ENCODE measurements at places on chromosomes 7 and 10.

- no peak for DNase-seq
Observed at GRCh38 chr10:35388197-35388596, 51.9 kb downstream of the CCNY start.

DNA sequence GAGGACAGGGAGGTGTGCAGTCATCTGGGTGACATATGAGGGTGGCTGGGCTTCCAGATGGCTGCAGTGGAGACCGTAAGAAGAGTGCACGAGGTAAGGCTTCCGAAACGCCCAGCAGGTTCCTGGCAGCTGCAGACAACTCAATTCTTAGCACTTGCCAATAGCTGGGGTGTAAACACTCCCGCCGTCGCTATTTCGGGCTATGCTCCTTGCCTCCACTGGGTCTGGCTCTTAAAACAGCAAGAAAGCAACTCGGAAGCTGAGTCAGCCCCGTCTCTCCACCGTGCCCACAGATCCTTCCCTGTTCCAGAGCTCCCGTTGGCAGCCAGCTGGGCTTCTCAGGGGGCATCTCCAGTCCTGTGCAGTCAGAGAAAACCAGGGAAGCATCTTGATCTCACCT is 6.1 kb upstream of the PDGFA start:
- DNase-seq, result no peak

- DNase-seq, result no peak
Observed at GRCh38 chr7:92485267-92485892, 7.6 kb upstream of the ERVW-1 start.

GRCh38 chr10:59281861-59282260 is 80.5 kb downstream of the FAM13C start:
- DNase-seq, result no peak

DNA sequence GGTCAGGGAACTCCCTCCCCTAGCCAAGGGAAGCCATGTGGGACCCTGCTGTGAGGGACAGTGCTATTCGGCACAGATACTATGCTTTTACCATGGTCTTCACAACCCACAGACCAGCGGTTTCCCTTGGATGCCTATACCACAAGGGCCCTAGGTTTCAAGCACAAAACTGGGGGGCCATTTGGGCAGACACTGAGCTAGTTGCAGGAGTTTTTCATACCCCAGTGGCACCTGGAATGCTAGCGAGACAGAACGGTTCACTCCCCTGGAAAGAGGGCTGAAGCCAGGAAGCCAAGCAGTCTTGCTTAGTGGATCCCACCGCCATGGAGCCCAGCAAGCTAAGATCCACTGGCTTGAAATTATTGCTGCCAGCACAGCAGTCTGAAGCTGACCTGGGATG is 156.8 kb downstream of the THSD7A start:
- no peak for DNase-seq

GRCh38 chr7:80488406-80488805 is 23.5 kb downstream of the GNAT3 start:
- DNase-seq, result no peak

DNA sequence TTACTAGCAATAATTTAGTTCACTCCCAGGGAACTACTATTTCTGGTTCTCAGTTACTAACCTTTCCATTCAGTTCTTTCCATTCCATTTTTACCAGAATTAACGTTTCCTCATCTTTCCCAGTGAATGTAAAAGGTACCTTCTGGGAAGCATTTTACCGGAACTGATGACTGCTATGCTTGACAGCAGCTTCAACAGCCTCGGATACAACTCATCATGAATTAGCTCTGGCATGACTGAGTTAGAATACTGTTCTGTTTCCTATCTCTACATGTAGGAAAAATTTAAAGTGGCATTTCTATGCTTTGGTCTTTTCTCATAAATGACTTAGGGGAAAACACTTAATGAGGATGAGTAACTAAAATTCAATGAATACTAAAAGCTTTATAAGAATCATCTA is 18.6 kb downstream of the TAS2R41 start:
- no peak for DNase-seq

DNA sequence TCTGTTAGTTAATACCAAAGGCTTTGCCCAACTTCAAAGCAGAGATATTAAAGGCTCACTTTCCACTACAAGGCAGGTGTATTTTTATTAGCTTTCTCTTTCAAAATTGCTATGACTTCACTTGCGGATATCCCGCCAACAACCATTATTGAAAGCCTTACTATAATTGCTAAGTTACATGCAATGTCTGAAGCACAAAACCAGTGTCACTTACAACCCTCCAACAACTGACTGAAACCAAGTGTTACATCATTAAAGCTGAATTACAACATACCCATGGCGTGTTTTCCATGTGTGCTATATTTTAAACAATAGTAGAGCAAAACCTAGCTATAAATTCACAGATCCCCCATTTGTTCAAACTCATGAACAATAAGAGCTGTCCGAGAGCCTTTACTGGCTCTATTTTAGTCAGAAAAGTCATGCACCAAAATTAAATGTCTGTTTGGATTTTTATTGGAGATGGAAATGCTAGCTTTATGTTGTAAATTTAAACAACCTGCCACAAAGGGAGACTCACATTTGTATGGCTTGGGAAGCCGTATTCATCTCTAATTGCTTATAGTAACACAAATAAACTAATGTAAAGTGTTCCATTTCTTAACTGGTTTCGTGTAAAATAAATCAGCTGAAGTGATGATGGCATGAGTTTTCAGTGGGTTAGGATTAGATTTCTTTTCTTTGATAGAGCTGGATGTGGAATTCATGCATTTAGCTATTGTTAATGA is 227.1 kb downstream of the AGMO start:
- no peak for DNase-seq

- DNase-seq, result no peak
Observed at GRCh38 chr10:70233939-70234300, 691 bp upstream of the PPA1 start.

- DNase-seq, result no peak
Observed at GRCh38 chr10:6033954-6034353, 28.2 kb downstream of the IL2RA start.

- no peak for DNase-seq
Observed at GRCh38 chr10:80512031-80512526, 25.6 kb upstream of the SH2D4B start.

- DNase-seq, result no peak
Observed at GRCh38 chr7:87513735-87514335, 38.4 kb upstream of the ABCB4 start.

DNA sequence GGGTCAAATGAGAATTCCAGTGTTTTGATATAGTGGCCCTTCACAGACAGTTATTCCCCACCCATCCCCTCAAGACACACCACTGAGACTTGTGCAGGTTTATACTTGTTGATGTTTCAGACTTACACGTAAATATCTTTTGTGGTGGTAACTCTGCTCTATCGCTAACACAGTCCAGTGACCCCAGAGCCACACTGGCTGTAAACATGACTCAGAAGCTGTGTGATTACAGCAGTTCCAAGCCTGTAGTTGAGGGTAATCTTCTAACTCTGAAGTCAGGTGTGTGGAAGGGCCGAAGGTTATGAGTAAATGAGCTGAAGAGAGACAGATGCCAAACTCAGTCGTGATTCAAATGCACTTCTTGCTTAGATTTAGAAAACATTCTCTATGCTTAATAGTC is 19.4 kb downstream of the NOBOX start:
- DNase-seq, result no peak

GRCh38 chr10:10225136-10225676 is 792.5 kb upstream of the CELF2 start:
- no peak for DNase-seq

- no peak for DNase-seq
Observed at GRCh38 chr10:122419876-122420623, 34.4 kb upstream of the ARMS2 start.

DNA sequence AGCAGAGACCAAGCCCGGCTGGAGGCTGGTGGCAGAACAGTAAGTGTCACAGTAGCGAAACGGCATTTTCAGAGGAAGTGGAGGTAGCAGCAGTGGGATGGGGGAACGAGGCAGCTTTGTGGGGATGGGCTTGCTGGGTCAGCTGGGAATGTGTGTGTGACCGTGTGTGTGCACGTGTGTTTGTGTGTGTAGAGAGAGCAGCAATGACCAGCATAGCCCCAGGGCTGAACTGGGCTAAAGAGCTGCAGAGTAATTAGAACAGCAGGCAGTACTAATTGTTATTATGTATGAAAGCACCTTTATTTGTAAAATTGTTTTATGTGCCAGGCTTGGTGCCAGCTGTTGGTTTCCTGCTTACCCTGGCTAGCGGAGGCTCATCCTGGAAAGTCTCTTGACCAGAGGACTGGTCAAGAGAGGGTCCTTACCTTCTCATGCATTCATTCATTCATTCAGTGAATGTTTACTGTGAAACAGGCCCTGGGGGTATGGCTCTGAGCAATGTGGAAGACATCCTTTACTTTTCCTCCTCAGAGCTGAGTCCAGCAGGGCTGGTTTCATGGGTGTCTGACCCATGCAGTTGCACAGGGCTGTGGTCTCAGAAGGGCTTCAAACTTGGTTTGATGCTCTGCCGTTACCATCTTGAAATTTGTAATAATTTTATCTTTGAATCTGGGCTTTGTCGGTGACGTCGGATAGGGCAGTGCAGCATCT is 184.6 kb downstream of the SEC23IP start:
- no peak for DNase-seq

DNA sequence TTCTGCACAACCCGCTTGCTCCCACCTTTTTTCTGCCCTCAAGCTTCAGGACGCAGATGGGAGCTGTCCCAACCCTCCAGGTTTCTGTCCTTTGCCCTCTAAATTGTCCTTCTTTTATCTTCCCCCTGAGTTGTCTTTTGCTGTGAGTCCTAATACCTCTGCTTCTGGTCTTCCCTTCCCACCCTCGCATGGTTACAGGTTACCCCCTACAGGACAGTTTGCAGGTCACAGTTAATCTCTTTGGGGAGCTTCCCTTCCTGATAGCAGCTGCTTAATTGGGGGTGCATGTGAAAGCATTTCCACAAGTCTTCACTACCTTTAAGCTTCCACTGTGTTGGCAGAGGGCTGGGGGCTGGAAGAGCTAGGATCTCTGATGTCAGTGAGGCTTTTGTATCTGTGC is 121.5 kb upstream of the CXCL12 start:
- DNase-seq, result no peak

- DNase-seq, result no peak
Observed at GRCh38 chr7:1108264-1108920, 20.5 kb downstream of the GPER1 start.

DNA sequence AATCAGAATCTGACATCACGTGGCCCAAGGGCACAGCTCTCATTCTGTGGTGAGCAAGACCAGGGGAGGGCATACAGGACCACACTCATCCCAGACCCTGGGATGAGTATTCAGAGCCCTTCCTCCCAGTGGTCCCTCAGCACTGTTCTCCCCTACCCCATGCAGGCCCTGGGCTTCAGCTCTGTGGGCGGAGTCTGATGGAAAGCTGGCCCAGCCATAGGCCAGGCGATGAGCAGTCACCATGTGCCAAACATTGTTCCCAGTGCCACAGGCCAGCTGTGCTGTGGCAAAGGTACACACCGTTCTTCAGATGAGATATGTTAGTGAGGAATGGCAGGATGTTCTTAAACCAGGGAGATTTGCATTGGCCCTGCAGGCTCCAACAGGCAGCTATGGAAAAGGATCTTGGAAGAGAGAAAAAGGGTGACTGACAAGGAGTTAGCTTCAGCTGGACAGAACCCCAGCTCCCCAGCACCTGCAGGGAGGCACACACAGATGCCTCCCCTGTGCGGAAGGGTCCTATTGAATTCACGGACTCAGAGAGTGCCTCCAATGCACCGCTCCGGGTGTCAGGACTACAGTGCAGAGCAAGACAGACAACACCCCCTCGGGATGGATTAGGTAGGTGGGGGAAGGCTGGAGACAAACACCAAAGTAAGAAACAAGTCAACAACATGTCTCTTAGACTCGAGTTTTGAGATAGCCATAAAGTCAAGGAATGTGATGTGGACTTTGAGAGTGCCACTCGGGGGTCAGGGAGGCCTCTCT is 596.0 kb upstream of the MGMT start:
- DNase-seq, result no peak

DNA sequence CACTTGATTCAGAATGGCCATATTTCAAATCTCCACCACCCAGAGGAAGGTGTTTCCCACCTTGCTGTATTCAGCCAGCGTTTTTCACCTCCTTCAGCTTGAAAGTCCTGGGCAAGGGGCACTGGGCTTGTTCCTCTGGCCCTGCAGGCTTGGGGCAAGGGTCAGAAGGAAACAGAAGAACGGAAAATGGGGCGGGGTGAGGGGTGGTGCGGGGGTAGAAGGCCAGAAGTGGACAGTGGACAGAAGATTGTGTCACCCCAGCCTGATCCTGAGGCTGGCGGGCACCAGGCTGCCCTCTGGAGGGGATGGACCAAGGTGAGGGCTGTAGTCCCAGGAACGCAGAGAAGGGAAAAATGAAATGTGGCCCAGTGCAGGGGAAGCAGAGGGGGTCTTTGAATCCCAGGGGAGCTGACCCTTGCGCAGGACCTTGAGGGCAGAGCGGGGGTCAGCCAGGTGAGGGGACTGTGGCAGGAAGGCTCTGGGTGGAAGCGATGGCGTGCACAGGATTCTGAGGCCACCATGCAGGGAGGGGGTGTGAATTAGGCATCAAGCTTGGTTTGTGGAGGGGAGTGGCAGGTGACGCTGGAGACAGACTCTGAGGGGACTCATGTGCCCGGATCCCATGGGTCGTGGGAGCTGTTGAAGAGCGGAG is 23.0 kb downstream of the TMEM120A start:
- DNase-seq, result no peak

- DNase-seq, result no peak
Observed at GRCh38 chr7:127838816-127839415, 186.9 kb downstream of the SND1 start.

DNA sequence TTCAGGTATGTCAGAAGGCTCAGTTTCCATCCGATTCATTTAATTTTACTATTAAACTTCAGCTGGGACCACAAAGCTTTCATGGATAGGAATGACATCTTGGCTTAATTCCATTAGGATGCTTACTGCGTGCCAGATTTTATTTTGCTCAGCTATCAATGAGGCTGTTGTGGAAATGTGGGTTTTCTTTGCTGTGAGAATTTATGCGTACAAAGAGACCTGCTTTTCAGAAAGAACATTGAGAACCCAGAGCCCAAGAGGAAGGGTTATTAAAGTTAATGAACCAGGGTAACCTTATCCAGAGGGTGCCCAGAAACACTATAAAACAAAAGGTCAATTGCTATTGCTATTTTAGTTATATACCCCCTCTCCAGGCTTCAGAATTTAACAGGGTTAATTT is 98.3 kb downstream of the MKLN1 start:
- DNase-seq, result no peak

DNA sequence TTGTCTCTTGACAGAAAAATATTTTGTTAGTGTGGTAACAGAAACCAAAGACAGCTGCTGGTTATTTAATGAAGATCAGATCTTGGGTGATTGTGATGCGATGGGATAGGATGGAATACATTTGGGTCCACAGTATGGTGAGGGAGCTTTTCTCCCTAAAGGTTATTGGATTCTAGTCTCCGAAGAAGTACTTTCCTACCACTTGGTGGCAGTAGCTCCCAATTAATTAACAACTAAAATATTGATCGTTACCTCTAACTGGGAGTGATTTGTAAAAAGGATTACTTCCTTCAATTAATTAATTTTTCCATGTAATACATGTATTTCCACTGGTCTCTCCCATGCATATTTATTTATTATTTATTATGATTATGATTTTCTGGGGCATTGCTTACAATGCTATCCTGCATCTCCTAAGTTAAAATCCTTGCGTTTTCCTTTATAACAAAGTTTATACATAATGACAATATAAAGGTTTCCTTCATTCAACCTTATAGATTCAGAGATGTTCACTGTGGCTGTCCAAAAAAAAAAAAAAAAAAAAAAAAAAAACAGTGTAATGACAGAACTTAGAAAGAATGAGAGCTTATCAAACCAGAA is 25.6 kb downstream of the TMEM196 start:
- no peak for DNase-seq

Measured in activated T-cell treated with anti-CD3 and anti-CD28 coated beads for 48 hours (primary cell).